ENCODE measurements at places on chromosomes 6 and 20. TPM values are rescaled to one million over a fixed set of nuclear protein-coding genes. Genes with fewer than 3 reads are reported as not detected.

DNA sequence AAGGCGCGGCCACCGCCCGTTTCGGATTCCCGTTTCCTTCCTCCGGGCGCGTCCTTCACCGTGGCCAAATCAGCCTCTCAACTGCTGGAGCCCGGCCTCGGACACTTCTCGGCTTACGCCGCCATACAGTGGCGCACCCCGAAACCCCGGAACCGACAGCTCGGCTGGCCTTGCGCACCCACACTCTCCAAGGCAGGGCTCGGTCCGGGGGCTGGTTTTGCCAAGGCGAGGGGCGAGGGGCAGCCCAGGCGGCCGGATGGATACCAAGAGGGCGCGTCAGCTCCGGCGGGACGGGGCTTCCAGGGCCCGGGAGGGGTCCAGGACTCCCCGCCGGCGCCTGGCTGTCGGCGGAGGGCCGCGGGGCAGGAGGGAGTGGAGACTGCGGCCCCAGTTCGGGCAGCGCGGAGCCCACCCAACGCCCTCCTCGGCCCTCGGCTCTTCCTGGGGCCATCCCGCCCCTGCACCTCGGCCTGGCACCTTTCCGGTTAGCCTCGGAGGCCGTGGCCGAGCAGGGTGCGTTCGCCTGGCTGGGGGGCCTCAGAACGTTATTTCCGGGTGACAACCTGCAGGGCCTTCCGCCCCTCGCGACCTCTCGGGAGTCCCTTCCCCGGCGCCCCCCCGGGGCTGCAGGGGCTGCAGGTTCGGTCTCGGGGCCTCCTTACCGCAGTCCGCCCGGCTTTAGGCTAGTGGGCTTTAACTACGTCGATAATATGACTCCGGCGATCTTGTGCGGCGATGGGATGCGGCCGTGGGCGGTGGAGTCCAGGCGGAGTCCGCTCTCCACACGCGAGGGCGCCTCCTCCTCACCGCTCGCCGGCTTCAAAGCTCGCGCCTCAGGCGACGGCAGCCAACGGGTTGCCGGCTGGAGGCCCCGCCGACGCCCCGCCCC lies 697 bp upstream of the CEP43 start:
- DNase-seq = peak; percentile 26

- DNase-seq = no peak
Measured at GRCh38 chr20:20212675-20213096, 155.2 kb upstream of the INSM1 start.

Gene EYS
- total RNA-seq = not detected

- DNase-seq = no peak
Measured at GRCh38 chr6:139371421-139372203, 2.8 kb downstream of the CITED2 start.

Gene ANGPT4
- total RNA-seq = 0.27 TPM

DNA sequence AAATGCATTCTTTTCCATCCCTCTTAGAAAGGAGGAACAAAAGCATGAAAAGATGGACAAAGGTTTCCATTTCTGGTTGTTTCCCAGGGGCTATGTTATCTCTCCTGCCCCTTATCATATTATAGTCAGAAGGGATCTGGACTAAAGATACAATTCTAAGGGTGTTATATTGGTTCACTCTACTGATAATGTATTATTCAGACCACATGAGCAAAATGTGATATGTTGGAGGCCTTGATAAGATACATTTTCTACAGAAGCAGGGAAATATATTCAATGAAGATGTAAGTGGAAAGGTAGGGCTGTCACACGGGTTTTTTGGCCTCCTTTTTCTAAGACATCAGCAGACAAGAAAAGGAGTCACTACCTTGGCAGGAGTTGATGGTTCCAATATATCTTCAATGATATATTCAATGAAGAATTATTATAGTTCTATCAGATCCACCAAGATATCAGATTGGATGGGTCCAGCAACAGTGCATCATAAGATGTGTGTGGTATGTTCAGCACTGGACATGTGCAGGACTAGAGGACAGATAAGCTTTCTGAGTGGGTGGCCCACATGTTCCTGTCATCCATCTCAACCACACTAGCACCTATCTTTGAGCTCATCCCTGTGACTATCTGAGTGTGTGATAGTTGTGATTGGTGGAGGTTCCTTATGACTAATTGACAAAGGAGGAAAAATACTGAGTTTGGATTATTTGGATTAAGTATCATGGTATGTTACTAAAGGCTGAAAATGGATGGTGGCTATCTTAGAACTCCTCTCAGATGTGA lies 5.7 kb upstream of the ZKSCAN3 start:
- DNase-seq = no peak

Gene PRKN
- 9.2 TPM for total RNA-seq
